ENCODE measurements at places on chromosomes 16 and 17.
A peak's percentile ranks its signal among the peaks of the same experiment; 100 is the strongest.

DNA sequence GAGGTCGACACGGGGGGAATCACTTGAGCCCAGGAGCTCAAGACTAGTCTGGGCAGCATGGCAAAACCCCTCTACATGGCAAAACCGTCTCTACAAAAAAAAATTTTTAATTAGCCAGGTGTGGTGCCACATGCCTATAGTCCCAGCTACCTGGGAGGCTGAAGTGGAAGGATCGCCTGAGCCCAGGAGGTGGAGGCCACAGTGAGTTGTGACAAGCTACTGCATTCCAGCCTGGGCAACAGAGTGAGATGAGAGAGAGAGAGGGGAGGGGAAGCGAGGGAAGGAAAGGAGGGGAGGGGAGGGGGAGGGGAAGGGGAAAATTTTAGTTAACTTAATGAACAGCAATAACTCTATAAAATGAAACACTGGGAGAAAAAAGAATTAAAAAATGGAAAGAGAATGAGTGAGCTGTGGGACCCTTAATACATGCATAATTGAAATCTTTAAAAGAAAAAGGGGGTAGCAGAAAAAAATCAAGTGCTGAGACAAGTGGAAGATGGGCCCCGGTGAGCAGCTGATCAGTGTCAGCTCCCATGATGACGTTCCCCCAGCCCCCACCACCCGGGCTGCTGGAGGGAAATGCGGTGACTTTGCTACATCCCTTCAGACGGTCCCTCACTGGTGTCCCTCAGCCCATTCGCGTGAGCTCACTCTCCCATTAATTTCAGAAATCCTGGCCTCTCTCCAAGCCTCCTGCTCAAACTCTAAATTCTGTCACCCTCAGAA, 2.7 kb downstream of the ASGR2 start:
- DNase-seq = no peak

DNA sequence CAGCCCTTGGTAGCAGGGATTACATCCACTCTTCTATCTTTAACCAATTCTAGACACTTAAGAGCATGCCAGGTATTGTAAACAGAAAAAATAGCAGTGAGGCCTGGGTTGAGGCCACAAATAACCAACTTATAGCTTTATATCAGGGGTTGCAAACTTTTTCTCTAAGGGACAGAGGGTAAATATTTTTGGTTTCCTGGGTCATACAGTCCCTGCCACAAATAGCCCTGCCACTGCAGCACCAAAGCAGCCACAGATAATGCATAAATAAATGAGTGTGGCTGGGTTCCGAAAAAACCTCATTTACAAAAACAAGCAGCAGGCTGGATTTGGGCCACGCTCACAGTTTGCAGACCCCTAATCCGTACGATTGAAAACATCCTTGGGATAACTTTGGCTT, 46.7 kb downstream of the STAT3 start:
- DNase-seq = no peak

DNA sequence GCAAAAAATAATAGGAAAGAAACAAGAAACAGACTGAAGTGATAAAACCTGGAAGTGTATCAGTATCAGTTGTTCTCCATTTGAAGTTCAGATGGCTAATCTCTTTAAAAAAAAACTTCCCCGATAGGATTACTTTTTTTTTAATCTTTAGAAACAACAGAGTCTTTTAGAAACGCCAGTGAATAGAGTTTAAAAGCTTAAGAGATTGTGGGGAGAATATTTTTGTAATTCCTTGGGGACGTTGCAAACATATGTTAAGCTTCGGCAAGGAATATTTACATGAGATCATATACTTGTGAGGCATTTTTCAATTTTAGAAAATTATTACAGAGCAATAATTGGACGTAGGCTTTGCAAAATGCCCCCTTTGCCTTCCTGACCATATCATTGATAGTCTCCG, 13.2 kb downstream of the MAF start:
- DNase-seq = no peak

DNA sequence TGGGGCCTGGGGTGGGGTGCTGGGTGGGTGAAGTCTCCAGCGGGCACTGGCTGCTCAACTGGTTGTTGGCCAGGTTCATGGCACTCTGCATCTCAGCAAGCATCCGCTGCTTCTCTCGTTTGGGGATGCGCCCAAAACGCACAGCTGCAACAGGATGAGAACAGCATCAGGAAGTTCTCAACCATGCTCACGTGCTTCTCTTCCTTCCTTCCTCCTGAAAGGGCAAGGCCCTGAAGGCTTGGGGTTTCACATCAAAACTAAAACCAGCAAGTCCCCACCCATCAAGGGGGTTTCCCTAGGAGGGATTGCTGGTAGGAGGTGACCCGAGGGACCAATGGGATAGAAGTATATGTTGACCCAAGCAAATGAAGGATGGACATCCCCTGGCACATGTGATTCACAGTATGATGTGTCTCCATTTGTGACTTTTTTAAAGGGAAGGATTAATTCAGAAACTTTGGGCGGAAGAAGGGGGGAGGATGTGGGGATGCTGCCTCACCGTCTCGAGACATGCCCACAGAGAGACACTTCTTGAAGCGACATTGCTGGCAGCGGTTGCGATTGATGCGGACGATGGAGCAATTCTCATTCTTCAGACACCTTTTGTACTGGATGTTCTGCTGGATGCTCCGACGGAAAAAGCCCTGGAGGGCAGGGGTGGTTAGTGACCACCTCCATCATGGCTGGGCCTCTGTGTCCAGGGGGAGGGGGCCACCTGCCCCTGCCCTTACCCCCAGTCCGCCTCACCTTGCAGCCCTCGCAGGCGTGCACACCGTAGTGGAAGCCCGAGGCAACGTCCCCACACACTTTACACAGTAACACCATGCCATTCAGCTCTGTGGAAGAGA, 4.2 kb downstream of the NR1D1 start:
- DNase-seq = no peak

GRCh38 chr17:43171586-43172487, 823 bp downstream of the NBR1 start:
- DNase-seq = peak; percentile 4

GRCh38 chr17:5126719-5127488, 11.1 kb downstream of the USP6 start:
- no peak for DNase-seq

DNA sequence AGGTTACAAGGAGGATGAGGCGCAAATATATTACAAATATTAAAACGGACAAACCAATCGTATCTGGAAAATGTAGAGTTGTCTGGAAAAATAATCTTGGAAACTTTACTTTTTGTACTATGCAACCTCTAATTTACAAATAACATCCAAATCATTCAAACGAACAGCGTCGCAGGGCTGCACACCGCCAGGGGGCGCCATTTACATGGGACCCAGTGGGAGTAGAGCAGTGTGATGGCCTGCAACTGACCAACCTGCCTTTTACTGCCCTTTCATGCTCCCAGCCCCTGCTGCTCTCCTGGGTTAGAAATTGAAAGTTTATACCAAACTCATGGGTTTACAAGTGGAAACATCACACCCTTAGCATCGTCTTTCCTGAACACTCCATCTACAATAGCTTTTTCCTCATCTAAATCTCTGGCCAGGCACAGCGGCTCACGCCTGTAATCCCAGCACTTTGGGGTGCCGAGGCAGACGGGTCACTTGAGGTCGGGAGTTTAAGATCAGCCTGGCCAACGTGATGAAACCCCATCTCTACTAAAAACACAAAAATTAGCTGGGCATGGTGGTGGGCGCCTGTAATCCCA, 10.0 kb downstream of the PITPNC1 start:
- DNase-seq = peak; percentile 16

- peak; percentile 82 for DNase-seq
Observed at GRCh38 chr17:7436556-7437368, 1.5 kb downstream of the TMEM102 start.

GRCh38 chr17:71024172-71024571, 854.8 kb downstream of the KCNJ2 start:
- DNase-seq = no peak

DNA sequence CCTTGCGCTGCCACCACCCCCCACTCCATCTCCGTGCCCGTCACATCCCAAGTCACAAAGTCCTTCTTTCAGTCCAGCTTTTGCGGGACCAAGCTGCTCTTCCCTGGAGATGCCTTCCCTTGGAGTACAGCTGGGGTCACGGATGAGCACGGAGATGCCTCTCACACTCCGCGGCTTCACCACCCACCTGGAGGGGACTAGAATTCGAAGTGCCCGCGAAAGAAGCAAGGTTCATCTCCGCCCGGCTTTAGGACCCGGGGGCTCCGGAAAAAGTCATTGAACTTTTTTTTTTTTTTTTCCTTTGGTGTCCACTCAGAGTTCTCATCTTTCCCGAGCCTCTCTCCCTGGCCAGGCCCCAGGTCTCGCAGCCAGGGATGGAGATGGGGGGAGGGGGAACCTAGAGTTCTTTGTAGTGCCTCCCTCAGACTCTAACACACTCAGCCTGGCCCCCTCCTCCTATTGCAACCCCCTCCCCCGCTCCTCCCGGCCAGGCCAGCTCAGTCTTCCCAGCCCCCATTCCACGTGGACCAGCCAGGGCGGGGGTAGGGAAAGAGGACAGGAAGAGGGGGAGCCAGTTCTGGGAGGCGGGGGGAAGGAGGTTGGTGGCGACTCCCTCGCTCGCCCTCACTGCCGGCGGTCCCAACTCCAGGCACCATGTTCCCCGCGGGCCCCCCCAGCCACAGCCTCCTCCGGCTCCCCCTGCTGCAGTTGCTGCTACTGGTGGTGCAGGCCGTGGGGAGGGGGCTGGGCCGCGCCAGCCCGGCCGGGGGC, at the start of gene FKBP10:
TSS of gene FKBP10 (plus strand) at position 624 of the 771 bp plus-strand sequence. CDS start at position 655, 31 bp downstream.
- DNase-seq = peak; percentile 57

All from NCI-H1105 (cell line).